ENCODE measurements at places on chromosomes 4 and X. TPM values are rescaled to one million over a fixed set of nuclear protein-coding genes. Genes with fewer than 3 reads are reported as not detected.

Gene TXK
- 0.16 TPM for total RNA-seq

Gene JADE3
- total RNA-seq, result 14.6 TPM

Gene SAGE1
- 0.03 TPM for total RNA-seq

Gene RTL9
- 0.16 TPM for total RNA-seq

Gene TMEM165
- 54.9 TPM for total RNA-seq

Gene ASB12
- not detected for total RNA-seq

Gene SHROOM2
- 0.97 TPM for total RNA-seq

Gene RNF175
- not detected for total RNA-seq

Gene ASIC5
- total RNA-seq, result not detected

Gene VBP1
- total RNA-seq, result 61.2 TPM

Gene PARM1
- 0.51 TPM for total RNA-seq

Gene SLC6A14
- not detected for total RNA-seq

Gene REPS2
- 1.6 TPM for total RNA-seq

Gene PRDM8
- total RNA-seq, result 0.13 TPM

Gene NPY1R
- total RNA-seq, result 0.14 TPM

Gene DSPP
- total RNA-seq, result not detected

Gene SMIM43
- 0.23 TPM for total RNA-seq

Gene SLC4A4
- 1.6 TPM for total RNA-seq

Gene FGFBP2
- 0.37 TPM for total RNA-seq

Gene TRIML2
- 35.7 TPM for total RNA-seq

Gene MID1
- 28.3 TPM for total RNA-seq

Gene CPE
- total RNA-seq, result 2.3 TPM

Gene PPM1K
- total RNA-seq, result 0.68 TPM

Gene DUX4
- total RNA-seq, result not detected

Gene LRP2BP
- total RNA-seq, result 0.08 TPM

Gene MAGEA1
- total RNA-seq, result 0.12 TPM

Gene TLR10
- total RNA-seq, result not detected

Gene GUCY1A1
- total RNA-seq, result not detected

Gene ADGRL3
- total RNA-seq, result 0.06 TPM

Gene WDFY3
- total RNA-seq, result 5.7 TPM

Gene ZNF81
- 6.3 TPM for total RNA-seq

Gene AFM
- total RNA-seq, result not detected

Gene USP51
- 0.37 TPM for total RNA-seq

Gene ZNF674
- total RNA-seq, result 2.7 TPM

Gene ZNF711
- total RNA-seq, result 0.76 TPM

Gene TMPRSS11A
- total RNA-seq, result not detected

Gene CXorf65
- not detected for total RNA-seq

Gene NXF2B
- total RNA-seq, result not detected

Gene ANOS1
- total RNA-seq, result 0.04 TPM

Gene TEX13D
- not detected for total RNA-seq

Gene F8A1
- total RNA-seq, result 90.1 TPM

Gene HMX1
- 0.10 TPM for total RNA-seq

Gene PHKA2
- total RNA-seq, result 13.9 TPM

Gene MTTP
- total RNA-seq, result not detected

Gene TASL
- not detected for total RNA-seq

Gene SASH3
- total RNA-seq, result not detected

Gene LINC00632
- total RNA-seq, result 1.6 TPM

Gene GPR78
- total RNA-seq, result not detected

Gene C4orf54
- not detected for total RNA-seq

Gene GPRIN3
- total RNA-seq, result 1.6 TPM

Gene FAM9B
- not detected for total RNA-seq

Gene CNGA1
- not detected for total RNA-seq

Gene SYN1
- total RNA-seq, result 0.29 TPM

Gene C4orf50
- not detected for total RNA-seq

Gene FGA
- total RNA-seq, result 18.7 TPM

Gene SYTL4
- total RNA-seq, result 2.5 TPM

Gene USP38
- total RNA-seq, result 8.3 TPM

Gene MAGEC3
- not detected for total RNA-seq

Data from A549 treated with AZD2906 at 1 μM for 4 hours (cell line).